Osteocyte (in vitro differentiated cells): ENCODE measurements at places on chromosomes 16 and 17. TPM values are rescaled to one million over a fixed set of nuclear protein-coding genes. Genes with fewer than 3 reads are reported as not detected.

The TPSD1 gene
- not detected in 2 replicates for total RNA-seq

GRCh38 chr17:15332338-15332737 lies 9.1 kb downstream of the TEKT3 start:
- no peak for DNase-seq
- no peak overlapping the region for H3K4me3 ChIP-seq
- H3K36me3 ChIP-seq = peaks cover 2% of the 10 kb centered on the region
- H3K27ac ChIP-seq = no peak overlapping the region

GRCh38 chr16:66128371-66128770 lies 238.1 kb upstream of the CDH5 start:
- H3K27me3 ChIP-seq = no peaks in the 10 kb centered on the region
- H3K4me1 ChIP-seq = peaks cover 43% of the 10 kb centered on the region
- H3K27ac ChIP-seq = no peak overlapping the region
- H3K4me3 ChIP-seq = no peak overlapping the region
- no peaks in the 10 kb centered on the region for H3K36me3 ChIP-seq

DNA sequence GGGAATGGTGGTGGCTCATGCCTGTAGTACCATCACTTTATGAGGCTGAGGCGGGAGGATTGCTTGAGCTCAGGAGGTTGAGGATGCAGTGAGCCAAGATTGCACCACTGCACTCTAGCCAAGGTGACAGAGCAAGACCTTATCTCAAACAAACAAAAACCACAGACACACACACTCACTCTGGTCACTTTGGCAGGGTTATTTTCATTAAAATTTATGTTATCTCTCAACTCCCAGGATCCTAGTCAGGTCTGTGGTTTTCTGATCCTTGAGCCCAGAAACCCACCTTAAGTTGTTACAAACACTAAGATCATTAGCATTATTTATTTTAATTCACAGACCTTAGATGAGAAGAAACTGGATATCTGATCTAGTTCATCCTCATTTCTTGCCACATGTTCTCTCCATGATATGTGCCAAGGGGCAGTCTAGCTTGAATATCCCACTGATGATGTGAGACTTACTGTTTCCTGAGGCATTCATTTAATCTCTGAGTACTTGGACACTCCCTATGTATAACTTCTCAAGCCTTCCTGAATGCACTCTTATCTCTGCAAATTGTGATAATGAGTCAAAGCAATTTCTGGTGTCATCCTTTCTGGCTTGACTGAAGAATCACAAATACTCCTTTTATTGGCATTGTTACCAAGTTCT lies 9.6 kb downstream of the ABHD15 start:
- H3K27ac ChIP-seq = no peak overlapping the region
- no peaks in the 10 kb centered on the region for H3K36me3 ChIP-seq
- H3K27me3 ChIP-seq = no peaks in the 10 kb centered on the region

GRCh38 chr16:12546918-12547607 lies 256.6 kb downstream of the CPPED1 start:
- DNase-seq = no peak
- no peak overlapping the region for H3K4me3 ChIP-seq
- H3K27me3 ChIP-seq = no peaks in the 10 kb centered on the region
- H3K4me1 ChIP-seq = no peaks in the 10 kb centered on the region
- no peaks in the 10 kb centered on the region for H3K36me3 ChIP-seq

- H3K27ac ChIP-seq = no peak overlapping the region
- H3K4me3 ChIP-seq = no peak overlapping the region
- no peak for DNase-seq
- H3K36me3 ChIP-seq = peaks cover 15% of the 10 kb centered on the region
- peaks cover 2% of the 10 kb centered on the region for H3K4me1 ChIP-seq
Measured at GRCh38 chr17:17485420-17485819, 8.6 kb downstream of the MED9 start.

DNA sequence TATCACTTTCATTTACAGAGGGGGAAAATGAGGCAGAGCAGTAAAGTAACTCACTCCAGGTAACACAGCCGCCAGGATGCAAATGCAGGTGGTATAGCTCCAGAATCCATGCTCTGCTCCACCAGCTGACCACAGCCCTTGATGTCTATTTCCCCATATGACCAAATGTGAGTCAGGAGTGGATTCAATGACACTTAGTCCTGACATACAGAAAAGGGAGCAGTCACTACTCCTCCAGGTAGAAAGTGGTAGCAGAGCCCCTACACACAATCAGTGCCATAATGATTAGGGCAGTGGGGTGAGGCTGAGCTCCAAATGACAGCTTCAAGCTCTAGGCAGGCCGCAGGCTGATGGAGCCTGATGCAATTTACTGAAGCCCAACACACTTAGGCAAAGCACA lies 43.3 kb upstream of the GFOD2 start:
- no peak overlapping the region for H3K27ac ChIP-seq
- no peaks in the 10 kb centered on the region for H3K4me1 ChIP-seq
- peaks cover 24% of the 10 kb centered on the region for H3K36me3 ChIP-seq
- no peaks in the 10 kb centered on the region for H3K27me3 ChIP-seq
